H4 (cell line): ENCODE measurements at places on chromosomes 7 and 10.
A peak's percentile ranks its signal among the peaks of the same experiment; 100 is the strongest.

GRCh38 chr10:110502851-110503301 is 5.2 kb downstream of the DUSP5 start:
- peak; percentile 59 for DNase-seq

DNA sequence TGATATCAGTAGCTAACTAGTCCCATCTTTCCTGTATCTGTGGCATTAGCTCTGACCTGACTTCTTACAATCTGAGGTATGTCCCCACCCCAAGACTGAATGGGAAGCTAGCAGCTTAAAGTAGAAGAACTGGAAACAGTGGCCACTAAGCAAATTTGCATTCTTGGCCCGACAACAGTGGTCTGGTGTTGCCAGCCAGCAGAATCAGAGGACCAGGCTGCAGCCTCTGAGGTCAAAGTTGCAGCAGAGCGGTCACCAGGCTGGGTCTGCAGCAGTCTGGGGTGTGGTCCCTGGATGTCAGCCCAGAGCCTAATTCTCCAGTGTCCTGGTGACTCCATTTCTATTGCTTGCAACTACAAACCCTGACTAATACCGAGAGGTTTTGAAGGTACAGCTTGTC is 26.3 kb downstream of the FAM107B start:
- no peak for DNase-seq

DNA sequence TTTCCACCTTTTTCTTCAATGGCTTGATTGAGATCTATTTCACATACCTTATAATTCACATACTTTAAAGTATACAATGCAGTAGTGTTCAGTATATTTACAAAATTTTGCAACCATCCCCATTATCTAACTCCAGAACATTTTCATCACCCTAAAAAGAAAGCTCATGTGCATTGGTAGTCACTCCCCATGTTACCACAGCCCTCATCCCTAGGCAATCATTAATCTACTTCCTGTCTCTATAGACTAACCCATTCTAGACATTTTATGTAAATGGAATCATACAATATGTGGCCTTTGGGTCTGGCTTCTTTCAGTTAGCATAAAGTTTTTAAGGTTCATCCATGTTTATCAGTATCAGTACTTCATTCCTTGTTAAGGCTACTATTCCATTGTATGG is 214.2 kb downstream of the WDR11 start:
- DNase-seq: no peak

GRCh38 chr10:1189166-1190051 is 133.2 kb downstream of the WDR37 start:
- DNase-seq: no peak

DNA sequence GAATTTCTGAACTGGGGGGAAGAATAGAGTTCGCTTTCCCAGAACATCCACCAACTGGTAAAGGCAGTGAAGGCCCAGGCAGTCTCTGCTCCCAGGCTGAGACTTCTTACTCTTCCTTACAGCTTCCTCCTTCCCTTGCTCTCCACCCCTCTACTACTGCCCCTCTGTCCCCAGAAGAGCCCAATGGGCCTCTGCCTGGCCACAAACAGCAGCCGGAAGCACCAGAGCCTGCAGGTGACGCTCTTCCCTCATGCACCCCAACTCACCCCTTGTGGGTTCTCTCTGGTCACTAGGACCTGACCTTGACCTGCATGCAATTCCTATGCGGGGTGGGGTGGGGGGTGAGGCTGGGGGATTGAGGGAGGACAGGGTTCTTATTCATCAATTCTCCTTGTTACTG is 16.5 kb downstream of the FAM131B start:
- no peak for DNase-seq

DNA sequence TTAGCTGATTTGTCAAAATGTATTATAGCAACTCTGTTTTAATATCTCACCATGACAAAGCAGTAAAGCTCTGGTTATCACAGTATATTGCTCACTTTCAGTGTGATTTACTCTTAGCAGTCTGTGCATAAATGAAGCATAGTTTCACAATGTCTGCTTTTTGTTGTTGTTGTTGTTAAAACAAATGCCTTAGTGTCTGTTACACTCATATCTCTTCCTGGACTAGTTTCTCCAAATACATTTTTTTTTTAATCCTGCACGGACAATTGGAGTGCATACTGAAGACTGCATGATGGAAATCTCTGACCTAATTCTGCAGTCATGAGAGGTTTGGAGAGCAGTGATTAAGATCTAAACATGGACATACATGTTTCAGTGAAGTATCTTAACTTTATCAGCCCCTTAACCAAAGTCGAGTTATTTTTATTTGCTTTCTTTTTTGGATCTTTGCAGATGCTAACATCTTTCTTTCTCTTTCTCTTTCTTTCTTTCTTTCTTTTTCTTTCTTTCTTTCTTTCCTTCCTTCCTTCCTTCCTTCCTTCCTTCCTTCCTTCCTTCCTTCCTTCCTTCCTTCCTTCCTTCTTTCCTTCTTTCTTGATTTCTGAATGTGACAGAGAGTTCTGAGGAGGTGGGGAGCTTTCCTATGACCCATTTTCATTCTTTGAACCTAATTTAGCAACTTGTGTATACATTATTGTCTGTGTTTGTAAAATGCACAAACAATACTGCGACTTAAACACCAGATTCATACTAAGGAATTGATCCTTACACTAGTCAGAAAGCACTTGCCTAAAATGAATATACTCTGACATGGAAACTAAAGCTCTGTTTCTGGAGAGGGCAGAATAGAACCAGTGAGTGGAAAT is 161.5 kb upstream of the AGR3 start:
- peak; percentile 82 for DNase-seq

DNA sequence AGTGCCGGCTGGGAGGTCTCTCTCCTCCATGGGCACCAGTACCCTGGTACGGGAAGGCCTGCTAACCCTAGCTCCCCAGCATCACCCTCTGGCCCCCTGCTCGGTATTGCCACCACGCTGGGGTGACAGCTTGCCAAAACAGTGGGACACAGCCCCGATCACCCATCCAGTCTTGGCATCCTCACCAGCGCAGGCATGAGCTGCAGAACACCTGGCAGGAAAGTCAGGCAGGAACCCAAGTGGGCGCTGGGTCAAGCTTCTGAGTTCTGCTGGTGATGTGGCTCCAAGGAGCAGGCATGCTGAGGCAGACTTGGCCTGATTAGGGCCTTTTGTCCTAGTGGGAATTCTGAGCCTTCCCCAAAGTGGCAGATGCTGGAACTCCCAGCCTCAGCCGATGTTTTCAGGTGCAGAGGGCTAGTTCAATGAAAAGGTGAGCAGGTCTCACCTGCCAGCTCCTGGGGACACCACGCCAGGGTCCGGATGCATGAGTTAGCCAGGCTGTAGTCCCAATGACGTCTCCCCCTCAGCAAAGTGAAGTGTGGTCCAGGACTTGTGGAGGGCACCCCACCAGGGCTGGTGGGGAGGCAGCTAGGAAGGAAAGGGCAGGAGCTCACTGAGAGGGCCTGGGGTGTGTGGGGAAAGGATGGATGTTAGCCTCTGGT is 8.5 kb upstream of the ZNF22 start:
- DNase-seq: no peak

- no peak for DNase-seq
Observed at GRCh38 chr10:112735041-112735695, 214.9 kb upstream of the TCF7L2 start.

GRCh38 chr7:27918503-27918902 is 178.5 kb downstream of the TAX1BP1 start:
- DNase-seq: no peak

DNA sequence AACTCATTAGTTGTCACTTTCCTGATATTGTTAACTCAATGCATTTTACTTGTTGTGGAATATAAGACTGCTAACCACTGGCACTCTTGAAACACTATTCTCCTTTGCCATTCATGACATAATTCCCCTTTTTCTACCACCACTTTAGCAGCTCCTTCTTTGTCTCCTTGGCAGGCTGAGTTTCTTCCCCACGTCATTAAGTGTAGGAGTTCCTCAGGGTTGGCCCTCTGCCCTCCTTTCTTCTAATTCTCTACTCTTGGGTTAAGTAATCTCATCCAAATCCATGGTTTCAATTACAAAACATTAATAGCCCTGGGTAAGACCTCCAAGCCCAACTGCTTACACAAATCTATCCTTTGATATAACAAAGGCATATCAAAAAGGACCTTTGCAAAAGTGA is 175.1 kb downstream of the HGF start:
- DNase-seq: peak; percentile 28

DNA sequence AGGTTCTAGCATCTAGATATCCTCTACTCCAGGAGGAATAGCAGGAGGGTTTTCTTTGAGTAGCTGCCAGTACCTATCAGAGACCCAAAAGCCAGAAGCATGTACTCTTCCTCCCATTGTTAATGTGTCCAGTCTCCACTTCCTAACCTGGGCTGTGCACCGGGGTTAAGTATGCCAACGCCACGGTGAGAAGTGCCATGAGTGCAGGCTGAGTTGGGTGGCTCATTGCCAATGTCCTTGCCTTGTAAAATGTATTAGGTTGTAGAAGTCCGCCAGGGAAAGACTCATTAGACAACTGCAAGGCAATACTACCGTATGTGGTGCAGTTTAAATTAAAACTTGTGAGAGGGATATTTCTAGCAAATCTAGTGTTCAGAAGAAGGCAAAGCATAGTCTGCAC is 55.0 kb upstream of the PRR15 start:
- no peak for DNase-seq

- DNase-seq: peak; percentile 34
Observed at GRCh38 chr10:78413076-78414055, 379.7 kb downstream of the RPS24 start.

- no peak for DNase-seq
Observed at GRCh38 chr10:34775044-34775637, 40.0 kb downstream of the PARD3 start.
